H1 (cell line): ENCODE measurements at places on chromosomes 1 and 21.

DNA sequence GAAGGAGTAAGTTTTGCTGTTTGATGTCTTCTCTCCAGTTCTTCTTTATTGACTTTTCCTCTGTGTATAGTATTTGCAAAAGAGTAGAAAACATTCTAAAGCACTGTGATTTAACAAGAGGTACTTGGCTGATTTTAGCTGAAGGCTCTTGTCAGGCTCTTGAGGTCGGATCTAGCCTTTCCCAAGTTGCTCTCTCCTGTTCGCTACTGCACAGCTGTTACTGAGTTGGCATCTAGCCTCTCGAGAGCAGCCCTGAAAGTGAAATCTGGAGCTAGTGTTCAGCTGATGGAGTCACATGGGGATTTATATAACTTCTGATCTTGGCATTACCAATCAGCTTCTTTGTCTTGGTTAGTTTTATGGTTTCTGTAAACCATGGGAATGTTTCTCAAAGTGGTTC lies 193.1 kb downstream of the RYR2 start:
- no peak for DNase-seq

DNA sequence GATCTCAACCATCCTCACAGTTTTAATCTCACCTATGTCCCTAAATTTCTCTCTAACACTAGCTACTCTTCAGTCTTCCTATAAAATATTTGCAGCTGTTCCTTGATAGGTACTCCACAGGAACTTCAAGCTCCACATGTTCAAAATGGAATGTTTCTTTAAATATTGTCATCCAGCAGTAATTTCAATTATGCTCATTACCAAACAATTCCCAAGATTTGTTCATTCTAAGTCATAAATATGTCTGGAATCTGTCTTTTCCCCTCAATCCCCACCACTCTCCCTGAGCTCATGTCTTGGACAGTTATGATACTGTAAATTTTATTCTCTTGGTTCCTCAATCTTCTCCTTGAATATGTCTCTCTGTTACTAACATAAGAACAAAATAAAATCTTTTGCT lies 214.4 kb downstream of the NRIP1 start:
- no peak for DNase-seq

DNA sequence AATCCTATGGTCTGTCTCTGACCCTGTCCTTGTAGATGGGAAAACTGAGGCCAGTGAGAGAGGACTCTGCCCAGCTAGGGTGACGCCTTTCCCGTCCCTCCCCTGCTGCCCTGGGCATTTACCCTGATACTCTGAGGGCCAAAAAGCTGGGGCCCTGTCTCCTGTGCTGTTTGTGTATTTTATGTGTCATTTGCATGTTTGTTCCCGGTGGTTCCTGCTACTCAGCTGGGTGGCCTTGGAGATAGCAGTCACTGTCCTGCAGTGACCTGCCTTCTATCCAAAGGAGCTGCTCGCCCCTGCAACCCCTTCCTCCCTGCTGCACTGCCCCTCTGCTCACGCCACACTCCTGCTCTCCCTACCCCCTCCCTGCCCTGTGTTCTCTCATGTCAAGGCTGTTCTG lies 41.1 kb upstream of the KDM4A start:
- no peak for DNase-seq

GRCh38 chr21:31576428-31576827 lies 83.1 kb upstream of the SOD1 start:
- DNase-seq = no peak

GRCh38 chr1:116971965-116972673 lies 29.4 kb upstream of the CD101 start:
- DNase-seq = no peak

DNA sequence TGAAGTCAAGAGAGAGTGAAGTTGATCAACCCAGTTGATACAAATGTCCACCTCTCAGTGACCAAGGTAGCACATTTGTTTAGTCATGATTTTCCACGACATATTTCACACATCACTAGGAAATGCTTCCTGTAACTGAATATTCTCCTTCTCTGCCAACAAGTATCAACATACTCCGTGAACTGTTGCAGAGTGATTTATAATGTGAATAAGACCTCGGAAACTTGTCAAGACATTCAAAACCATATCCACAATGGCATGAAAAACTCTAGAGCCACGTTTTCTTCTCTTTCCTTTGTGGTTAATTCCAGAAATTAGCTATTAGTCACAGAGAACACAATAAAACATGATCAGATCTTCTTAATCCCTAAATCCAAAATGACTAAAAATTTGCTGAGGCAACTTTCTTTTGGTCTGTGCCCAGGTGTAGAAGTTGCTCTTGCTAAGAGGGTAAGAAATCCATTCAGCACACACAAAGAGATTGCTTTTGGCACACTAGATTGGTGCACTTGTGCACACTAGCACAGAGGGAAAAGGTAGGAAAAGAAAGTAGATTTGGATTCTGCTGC lies 244.3 kb upstream of the NRIP1 start:
- DNase-seq = no peak

GRCh38 chr1:54167422-54168139 lies 14.8 kb upstream of the CDCP2 start:
- no peak for DNase-seq

DNA sequence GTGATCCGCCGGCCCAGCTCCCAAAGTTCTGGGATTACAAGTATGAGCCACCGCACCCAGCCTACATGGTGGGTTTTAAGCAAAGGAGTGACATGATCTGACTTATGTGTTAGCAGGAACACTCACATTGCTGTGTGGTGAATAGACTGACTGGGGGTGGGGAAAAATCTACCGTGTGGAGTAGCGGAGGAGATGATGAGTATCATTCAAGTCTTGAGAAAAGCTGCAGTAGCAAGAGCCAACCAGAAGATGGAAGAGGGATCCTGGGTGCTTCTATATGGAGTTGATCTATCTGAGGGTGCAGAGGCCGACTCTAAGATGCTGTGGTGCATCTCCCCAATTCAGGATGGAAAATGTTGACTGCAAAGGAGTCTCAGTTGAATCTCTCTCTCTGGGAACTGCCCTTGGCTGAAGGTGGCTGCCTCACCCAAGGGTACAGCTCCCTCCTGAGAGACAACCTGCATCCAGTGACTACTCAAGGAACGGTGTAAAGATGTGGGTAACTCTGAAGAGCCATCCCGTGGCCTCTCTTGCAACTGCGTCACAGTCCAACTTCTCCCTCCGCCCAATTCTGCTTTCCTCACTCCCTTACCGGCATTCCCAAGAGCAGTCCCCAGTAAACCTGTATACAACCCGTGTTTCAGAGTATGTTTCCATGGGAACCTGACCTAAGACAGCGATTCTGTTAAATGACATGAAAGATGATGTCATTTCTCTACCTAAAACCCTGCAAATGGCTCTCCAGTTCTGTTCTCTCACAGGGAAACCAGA lies 7.4 kb upstream of the B3GALNT2 start:
- DNase-seq = no peak

GRCh38 chr1:170309389-170310013 lies 163.7 kb downstream of the NTMT2 start:
- no peak for DNase-seq

DNA sequence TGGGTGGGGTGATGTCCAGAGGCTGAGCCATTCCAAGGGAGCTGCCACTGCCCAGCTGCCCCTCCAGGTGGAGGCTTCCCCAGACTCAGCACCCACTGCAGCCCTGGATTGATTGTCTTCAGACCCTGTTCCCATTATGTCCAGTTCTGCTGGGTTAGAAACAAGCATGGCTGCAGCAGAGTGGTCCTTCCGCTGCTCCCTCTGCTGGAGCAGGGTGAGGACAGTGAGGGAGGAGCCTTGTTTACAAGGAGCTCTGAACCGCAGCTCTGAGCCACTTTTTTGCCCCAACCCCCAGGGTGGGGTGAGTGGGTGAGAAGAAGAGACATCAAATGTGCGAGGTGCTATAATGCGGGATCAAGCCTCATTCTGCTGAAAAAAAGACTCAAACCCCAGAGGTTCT lies 2.3 kb downstream of the TNNT2 start:
- no peak for DNase-seq

GRCh38 chr1:237901299-237901934 lies 10.7 kb upstream of the ZP4 start:
- no peak for DNase-seq

GRCh38 chr1:204359474-204360255 lies at the start of gene PLEKHA6:
TSS of gene PLEKHA6 (minus strand) at chr1:204359929. CDS start at chr1:204273727, 86,202 bp downstream.
- DNase-seq = peak; percentile 83

GRCh38 chr1:156259805-156260204 lies 11.9 kb upstream of the PAQR6 start:
- no peak for DNase-seq

DNA sequence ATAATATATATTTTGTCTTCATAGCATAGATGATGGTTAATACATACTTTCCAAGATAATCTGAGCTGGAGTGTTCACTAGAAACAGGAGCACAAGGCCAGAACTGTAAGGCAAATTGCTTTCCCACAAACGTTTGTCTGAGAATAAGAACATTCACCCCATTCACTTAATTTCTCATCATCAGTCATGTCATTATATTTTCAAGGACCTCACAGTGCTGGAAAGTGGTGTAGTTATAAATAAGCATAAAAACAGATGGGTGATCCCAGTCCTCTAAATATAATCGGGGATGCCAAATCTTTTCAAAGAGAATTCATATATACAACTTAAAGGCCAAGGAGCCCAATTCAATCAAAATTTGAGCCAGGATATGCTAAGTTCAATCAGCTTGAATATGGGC lies 8.4 kb downstream of the PRRX1 start:
- DNase-seq = no peak

GRCh38 chr1:42567038-42567437 lies 91.2 kb upstream of the PPIH start:
- no peak for DNase-seq

DNA sequence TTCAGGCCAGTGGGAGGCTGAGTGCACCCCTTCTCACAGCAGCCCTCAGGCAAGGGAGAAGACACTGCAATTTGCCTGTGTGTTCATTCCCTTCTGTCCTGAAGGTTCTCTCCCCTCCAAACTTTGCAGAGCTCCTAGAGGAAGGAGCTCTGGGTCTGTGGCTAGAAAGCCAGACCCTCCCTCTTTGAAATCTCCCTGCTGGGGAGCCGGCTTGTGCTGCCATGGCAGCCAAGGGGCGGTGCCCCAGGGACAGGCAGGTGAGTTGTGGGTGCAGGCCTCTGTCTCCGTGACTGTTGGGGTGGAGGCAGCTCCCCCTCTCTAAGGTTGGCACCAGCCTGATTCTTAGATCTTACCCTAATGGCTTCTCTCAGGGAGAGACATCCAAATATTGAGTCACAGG lies 53.0 kb downstream of the OLFML2B start:
- DNase-seq = no peak
